ENCODE measurements at places on chromosomes 11 and 22.

DNA sequence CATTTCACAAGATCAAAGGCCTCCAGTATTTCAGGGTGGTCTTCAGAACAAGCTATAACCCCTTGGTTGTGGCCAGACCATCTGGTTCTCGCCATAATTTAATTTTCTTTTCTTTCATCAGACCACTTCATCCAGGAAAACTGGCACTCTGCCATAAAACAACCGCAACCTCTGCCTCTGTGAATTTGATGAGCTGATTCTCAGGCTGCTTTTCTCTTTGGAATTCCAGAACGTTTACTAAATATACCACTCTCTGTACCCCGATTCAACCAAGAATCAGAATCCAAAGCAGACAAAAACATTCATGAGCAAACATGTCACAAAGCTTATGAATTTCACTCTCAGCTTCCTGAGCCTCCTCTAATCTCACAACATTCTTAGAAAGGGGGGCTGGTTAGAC lies 331.8 kb upstream of the SYN3 start:
- no peak for DNase-seq

GRCh38 chr11:36265793-36266628 lies 23.2 kb downstream of the COMMD9 start:
- no peak for DNase-seq

GRCh38 chr11:61783717-61784505 lies 8.5 kb downstream of the TMEM258 start:
- no peak for DNase-seq

GRCh38 chr11:8527939-8528338 lies 66.1 kb downstream of the STK33 start:
- DNase-seq = no peak

GRCh38 chr11:65323813-65324212 lies 9.1 kb downstream of the CDC42EP2 start:
- no peak for DNase-seq

- no peak for DNase-seq
Measured at GRCh38 chr11:102539567-102539966, 9.0 kb upstream of the MMP7 start.

DNA sequence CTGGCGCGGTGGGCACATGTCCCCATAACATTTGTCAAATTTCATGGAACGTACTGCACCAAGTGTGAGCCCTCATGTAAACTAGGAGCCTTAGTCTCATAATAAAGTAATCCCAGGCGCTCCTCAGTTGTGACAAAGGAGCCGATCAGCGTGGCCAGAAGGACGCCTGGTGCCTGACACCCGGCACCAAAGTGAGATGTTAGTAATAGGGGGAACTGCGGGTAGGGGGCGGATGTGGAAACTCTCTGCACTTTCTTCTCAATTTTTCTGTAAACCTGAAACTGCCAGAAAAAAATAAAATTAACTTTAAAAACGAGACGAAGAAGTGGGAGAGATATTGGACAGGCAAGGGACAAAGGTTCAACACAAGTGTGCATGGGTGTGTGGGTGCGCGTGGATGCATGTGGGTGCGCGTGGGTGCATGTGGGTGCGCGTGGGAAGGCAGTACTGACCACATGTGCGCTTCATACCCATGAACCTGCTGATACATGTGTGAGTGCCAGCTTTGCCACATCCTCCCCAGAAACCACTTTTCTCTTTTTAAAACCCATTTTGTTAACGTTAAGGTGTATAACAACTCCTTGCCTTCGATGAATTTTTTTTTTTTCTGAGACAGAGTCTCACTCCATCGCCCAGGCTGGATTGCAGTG lies 55.4 kb upstream of the LINC01488 start:
- no peak for DNase-seq

DNA sequence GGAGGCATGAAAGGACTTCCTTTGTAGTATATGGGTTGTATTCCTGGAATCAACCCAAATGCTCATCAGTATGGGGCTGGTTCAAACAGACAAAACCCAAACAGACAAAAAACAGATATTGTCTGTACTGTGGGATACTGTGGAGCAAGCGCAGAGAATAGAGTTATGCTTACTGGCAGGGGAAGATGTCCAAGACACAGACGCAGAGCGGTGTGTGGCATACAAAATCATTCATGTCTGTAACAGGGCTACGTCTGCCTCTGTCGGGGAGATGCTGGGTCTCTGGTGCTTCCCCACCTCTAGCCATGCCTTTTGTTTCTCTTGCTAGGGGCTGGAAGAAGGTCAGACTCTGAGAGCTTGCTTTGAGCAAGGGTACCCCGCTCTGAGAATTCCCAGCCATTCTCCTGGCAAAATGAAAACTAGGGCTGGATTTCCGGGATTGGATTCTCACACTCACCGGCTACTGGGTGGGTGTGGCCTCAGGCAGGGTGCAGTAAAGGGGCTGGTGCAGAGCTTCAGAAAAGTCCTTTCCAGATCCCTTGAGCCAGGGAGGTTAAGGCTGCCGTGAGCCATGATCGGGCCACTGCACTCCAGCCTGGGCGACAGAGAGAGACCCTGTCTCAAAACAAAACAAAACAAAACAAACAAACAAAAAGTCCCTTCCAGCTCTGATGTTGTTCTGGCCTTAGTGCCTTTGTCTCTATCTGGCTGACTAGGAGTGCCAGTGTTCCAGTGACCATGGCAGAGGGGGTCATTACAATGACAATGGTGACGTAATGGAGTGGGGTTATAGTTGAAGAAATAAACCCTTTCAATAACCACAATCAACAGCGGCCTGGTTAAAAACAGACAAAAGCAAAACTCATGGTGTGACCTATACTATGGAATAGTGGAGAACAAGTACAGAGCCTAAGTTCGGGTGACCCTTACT lies 2.9 kb upstream of the ABCC8 start:
- DNase-seq = no peak

- DNase-seq = no peak
Measured at GRCh38 chr11:73274722-73275380, 2.7 kb downstream of the P2RY6 start.

- no peak for DNase-seq
Measured at GRCh38 chr22:23763579-23763945, 772 bp downstream of the C22orf15 start.

DNA sequence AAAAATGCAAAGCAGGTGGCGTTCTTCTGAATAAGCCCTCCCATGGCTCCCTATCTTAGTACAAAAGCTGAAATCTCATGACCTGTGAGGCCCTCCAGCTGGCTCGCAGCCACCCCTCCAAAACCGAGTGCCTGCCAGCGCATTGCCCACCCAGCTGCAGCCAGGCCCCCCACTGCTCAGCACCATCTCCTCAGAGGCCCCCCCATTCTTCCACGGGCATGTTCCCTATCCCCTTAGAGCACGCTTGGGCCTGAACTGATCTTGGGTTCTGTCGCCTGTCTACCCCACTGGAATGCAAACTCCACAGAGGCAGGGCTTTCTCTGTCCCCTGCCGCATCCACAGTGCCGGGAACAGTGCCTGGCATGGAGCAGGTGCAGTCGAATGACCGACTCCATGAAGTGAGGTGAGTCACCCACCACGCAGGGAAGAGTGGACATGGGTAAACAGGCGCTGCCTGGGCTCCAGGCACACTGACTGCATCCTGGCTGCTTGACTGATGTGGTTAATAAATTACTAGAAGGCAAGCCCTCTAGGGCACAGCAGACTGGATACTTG lies 11.3 kb upstream of the EFCAB6 start:
- no peak for DNase-seq

- DNase-seq = no peak
Measured at GRCh38 chr11:130620548-130620947, 172.1 kb downstream of the ADAMTS15 start.

DNA sequence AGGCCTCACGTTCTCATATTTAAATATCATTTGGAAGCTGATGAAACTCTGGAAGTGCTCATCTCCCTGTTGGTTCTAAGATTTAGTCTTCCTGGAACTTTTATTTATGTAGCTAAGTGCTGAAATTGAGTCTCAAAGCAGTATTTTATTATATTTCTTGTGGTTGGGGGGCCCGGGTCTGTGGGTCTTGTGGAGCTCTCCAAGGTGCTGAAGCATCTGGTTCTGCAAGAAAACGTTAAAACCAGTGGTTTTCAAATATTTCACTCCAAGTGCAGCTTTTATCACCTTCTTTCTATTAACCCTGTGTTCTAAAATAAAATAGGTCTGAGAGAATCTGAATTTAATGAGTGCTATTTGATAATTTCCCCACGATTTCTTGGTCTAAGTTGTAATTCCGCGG lies 1404.8 kb downstream of the TBC1D22A start:
- no peak for DNase-seq

DNA sequence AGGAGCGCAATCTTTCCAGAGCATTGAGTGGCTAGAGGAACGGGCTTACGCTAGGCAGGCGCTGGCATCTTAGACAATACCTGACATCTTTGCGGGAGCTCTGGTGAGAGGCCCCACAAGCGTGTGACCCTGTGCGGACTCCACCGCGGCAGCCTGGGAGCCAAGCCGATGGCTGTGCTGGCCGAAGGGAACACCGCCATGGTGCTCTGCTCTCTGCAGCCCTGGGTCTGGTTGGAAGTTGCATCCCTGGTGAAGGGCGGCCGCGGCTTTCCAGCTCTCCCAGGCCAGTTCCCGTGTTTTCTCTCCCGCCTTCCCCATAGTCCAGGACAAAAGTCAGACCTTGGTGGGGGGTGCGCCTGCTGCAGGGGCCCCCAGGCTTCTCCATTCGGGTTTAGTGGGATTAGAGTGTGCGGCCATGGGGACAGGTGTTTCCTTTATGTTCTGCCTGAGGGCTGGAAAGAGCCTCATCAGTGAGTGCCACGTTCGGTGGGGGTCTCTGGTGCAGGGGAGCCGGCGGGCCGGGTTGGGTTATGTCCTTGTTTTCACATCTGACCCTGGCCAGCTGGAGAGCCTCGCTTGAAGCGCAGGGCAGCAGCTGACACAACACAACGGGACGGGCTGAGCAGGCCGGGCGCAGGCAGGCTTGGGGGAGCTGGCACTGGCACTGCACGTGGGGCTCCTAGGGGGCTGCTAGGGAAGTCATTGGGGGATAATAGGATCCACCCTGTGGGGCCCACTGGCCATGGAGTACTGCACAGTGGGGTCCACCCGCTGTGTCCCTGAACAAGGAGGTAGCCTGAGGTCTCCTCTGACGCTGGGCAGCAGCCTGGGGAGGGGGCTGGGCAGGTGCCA lies 94.8 kb downstream of the KCNQ1 start:
- no peak for DNase-seq

GRCh38 chr11:103901656-103902055 lies 134.8 kb upstream of the DDI1 start:
- no peak for DNase-seq

- DNase-seq = no peak
Measured at GRCh38 chr11:12223771-12224536, 113.6 kb downstream of the MICAL2 start.

DNA sequence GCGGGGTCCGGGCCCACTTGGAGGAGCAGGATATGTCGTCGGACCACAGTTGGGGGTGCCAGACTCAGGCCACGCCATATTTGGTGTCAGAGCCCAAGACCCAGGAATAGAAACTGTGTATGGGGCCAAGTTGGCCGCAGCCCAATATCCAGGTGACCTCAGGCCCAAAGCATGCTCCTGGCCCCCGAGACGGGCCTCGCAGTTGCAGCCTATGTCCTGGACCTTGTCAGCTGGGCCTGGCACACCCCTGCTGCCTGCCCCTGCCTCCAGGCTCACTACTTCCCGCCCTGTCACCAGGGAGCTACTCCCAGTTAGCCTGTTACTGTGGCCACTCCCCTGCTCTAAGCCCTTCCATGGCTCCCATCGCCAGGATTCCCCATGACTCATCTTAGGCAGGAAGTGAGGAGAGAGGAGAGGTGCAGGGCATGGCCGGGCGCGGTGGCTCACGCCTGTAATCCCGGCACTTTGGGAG lies 23.1 kb downstream of the A4GALT start:
- DNase-seq = no peak

- DNase-seq = no peak
Measured at GRCh38 chr22:31278626-31279326, 13.5 kb downstream of the PIK3IP1 start.

- no peak for DNase-seq
Measured at GRCh38 chr11:134517115-134517514, 105.1 kb upstream of the B3GAT1 start.

DNA sequence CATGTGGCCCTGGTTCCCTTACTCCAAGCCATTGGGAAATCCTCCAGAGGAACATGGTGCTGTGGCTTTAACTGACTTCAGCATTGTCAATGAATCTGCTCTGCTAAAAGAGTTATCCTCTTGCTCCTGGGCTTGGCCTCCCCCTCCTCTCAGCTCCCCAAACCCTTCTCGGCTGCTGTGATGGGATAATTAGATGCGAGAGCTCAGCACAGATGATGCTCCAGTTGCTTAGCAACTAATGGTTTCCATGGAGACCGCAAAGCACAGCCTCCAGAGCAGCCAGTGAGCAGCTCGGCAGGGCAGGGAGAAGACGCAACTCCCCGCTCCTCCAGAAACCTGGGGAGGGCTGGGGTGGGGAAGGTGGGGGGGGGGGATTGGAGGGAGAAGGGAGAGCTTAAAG lies 2.8 kb upstream of the UPK2 start:
- DNase-seq = no peak

DNA sequence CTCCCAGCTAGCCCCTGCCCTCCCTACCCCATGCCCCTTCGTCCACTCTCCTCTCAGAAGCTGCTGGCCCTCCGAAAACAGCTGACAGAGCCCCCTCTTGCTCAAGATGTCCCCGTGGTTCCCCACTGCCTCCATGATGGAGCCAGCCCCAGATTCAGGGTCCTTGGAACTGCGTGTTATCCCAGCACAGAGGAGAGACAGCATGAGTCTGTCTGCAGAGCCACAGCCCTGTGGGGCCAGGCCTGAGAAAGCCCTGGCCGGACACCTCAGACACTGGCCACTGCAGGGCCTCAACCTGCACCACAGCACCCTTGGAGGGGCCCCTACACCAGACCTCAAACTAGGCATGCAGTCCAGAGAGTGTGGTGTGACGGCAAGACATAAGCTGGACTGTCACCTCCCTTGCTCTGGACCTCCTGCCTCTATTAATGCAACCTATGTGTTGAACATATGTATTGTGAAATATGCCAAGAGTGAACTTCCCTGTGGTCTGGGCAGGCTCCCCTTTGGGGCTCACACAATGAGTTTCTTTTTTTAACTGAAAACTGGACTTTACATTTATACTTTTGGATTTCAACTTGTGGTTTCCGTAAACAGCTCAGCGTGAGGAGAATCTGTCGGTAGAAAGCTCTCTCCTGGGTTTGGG lies 9.6 kb downstream of the PNPLA5 start:
- DNase-seq = no peak

DNA sequence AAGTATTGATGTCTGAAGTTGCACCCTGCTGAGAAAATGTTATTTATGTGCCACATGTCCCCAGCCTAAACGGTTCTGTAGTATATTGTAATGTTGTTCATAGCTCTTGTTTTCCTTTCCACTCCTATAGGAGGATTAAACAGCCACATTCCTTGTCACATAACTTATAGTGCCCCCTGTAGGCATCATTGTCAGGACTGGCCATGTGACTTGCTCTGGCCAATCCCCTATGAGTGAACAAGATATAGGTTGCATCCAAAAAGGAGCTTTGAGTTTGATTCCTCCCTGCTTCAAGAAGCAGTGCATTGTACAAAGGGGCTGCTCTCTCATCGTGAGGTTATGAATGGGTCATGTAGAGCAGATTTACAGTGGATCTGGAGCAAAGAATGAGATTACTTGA lies 717.6 kb upstream of the ANO5 start:
- no peak for DNase-seq

GRCh38 chr11:119727523-119728151 lies 1.4 kb downstream of the NECTIN1 start:
- DNase-seq = no peak

GRCh38 chr11:36453678-36454077 lies 56.4 kb downstream of the TRAF6 start:
- no peak for DNase-seq

- DNase-seq = no peak
Measured at GRCh38 chr22:29065468-29066190, 4.0 kb upstream of the C22orf31 start.

GRCh38 chr11:106608677-106609076 lies 409.6 kb downstream of the GUCY1A2 start:
- DNase-seq = no peak

GRCh38 chr11:93073026-93073425 lies 103.6 kb downstream of the MTNR1B start:
- DNase-seq = no peak
